ENCODE measurements at places on chromosomes 1 and 21.
A peak's percentile ranks its signal among the peaks of the same experiment; 100 is the strongest.

- DNase-seq: peak; percentile 28
Measured at GRCh38 chr1:91997607-91998195, 32.1 kb upstream of the EPHX4 start.

GRCh38 chr1:198261886-198262285 lies 105.1 kb downstream of the NEK7 start:
- no peak for DNase-seq

GRCh38 chr21:36082237-36082664 lies 12.4 kb downstream of the CBR1 start:
- no peak for DNase-seq

- no peak for DNase-seq
Measured at GRCh38 chr1:201434266-201434665, 12.7 kb upstream of the TNNI1 start.

DNA sequence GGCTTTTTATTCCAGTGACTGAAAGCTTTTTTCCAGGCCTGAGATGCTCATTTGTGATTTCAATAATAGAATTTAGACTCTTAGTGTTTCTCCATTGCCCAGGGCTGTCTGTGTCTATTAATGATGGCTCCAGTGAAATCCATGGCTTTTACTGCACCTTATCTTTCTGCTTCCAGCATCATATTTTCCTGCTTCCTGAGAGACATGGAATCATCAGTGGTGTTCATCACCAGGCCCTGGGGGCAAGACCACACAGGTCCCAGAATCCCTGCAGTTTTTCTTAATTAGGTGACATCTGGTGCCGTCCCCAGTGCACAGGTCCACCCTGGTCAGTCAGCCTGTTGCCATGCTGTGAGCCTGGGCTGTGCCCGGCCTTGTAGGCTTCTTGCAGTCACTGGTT lies 15.5 kb downstream of the NT5C1A start:
- DNase-seq: no peak

DNA sequence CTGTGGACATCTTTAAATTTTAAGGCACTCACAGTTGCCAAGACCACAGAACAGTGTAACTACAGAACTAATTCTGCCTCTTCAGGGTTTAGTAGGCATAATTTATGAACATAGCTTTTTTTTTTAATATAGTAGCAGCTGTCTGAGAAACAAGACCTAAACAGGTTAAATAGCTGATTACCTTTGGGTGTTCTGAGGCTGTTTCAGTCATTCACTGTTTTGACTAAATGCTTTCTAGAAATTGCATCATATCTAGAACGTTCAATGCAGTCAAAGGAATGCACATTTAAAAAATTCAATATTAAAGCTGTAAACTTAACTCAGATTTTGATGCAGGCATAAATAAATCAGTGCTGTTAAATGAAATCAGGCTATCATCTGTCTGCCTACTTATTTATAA lies 101.6 kb downstream of the BRINP3 start:
- no peak for DNase-seq

GRCh38 chr1:233544304-233544703 lies 69.6 kb upstream of the KCNK1 start:
- no peak for DNase-seq

DNA sequence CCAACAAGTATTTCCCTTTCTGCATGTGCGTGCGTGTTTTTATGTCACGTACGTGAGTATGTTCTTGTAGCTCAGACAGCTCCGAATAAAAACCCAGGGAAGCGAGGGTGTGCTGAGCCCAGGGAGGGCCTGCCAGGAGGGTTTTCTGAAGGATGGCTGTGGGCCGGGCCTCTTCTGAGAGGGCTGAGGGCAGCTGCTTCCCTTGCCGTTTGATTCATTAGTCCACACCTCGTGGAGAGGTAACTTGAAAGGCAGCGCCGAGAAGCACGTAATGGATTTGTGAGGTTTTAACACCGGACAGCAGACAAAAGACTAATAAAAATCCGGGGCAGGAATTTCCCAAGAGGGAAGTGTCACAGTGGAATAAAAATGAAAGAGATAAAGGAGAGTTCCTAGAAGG lies 29.5 kb downstream of the CD247 start:
- DNase-seq: no peak

DNA sequence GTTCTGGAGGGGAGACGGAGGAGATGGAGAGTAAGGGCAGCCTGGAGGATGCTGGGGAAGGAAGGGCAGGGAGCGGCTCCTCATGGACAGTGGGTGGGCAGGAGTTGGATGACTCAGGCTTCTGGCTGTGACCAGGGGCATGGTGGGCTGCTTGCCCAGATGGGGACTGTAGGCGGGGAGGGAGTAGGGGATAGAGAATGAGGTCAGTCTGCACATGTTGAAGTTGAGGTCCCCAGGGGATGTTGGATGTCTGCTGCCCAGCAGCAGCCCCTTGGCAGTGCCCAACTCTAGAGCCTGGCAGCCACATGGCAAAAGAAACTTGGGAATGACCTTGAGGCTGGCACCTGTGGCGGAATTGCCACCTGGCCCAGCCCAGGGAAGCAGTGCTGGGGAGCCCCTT lies 6.4 kb downstream of the SELENON start:
- DNase-seq: no peak

DNA sequence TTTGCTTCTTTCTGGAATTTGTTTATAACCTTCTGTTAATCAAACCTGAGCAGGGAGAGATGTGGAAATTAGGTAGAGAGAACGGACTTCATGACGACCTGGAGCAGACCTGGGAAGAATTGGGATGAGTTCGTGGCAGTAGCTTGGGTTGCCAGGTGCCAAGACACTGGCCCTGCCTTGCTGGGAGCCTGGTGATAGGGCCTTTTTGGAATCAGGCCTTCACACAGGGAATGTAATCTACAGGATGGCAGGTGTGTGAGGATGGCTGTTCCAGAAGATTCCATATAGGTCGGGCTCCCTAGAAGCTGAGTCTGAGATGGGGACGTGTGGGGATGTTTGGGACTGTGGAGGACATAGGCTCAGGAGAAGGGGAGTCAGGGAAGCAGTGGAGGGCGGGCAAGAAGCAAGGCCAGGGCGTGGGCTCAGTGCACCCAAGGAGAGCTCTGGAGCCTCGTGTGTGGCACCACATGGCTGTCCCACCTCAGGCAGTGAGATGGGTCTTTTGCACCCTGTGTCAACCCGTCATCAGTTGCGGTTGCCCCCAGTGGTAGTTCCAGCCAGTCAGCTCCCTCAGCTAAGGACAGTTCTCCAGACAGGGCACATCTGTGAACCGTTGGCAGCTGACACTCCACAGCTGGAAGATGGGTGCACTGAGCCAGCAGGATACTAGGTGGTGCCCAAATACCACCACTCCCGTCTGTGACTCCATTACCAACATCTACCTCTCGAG lies 395.9 kb downstream of the MATN1 start:
- no peak for DNase-seq

DNA sequence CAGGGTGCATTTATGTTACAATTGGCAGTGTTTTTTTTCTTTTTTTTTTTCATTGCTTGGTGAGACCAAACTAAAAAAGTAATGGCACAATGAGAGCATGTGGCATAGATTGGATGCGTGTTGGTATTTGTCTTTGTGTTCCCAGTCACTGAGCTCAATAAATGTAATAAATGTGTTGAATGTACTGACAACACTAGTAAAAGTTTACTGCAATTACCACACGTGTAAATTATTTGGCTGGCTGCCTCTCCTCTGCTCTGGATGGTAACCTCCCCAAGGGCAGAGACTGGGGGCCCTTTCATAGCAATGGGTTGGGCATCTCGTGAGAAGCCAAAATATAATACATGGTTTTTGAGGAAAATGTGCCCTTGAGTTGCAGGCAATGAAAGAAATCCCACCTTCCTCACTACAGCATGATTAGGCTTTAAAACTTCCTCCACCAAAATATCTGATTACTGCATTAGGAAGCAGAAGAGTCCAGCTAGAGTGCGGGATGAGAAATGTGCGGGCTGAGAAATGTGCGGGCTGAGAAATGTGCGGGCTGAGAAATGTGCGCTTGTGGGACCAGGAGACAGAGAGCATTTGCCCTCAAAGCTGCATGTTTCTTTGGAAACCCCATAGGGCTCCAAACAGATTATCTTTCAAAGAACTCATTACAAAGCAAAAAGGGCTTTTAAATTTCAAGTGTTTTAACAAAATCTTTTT lies 58.5 kb downstream of the CDC7 start:
- DNase-seq: no peak

GRCh38 chr1:30111431-30111830 lies 612.0 kb downstream of the MATN1 start:
- DNase-seq: no peak

- DNase-seq: no peak
Measured at GRCh38 chr1:185654199-185654951, 79.8 kb upstream of the HMCN1 start.

DNA sequence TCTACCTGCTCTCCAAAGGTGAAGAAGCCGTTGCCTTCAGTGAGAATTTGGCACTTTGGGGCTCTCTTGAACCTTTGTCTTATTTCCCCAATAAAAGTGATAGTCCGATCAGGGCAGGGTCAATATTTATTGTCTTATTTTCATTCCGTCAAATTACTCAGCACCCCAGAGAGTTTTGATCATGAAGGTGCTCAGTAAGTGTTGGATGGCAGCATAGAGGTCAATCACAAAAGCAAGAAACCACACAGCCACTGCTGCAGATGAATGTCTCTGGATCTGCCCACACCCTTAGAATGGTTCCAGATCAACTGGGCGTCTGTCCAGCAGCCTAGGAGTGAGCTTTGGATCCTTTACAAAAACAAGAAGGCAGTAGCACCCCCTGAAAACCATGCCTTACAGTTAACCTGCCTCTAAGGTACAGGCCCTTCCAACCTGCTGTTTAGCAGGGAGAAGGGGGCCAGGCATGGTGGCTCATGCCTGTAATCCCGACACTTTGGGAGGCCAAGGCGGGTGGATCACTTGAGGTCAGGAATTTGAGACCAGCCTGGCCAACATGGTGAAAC lies 97.3 kb downstream of the PSMG1 start:
- DNase-seq: no peak

- no peak for DNase-seq
Measured at GRCh38 chr1:145846201-145846612, 777 bp downstream of the NUDT17 start.

- DNase-seq: peak; percentile 49
Measured at GRCh38 chr1:63463248-63463647, 59.8 kb downstream of the ITGB3BP start.

GRCh38 chr1:180237869-180238476 lies 7.9 kb downstream of the LHX4 start:
- no peak for DNase-seq

- DNase-seq: no peak
Measured at GRCh38 chr1:230435108-230435507, 9.0 kb upstream of the PGBD5 start.

GRCh38 chr1:167922023-167922422 lies 8.1 kb upstream of the ADCY10 start:
- DNase-seq: no peak

- no peak for DNase-seq
Measured at GRCh38 chr1:186286615-186287315, 88.3 kb downstream of the TPR start.

DNA sequence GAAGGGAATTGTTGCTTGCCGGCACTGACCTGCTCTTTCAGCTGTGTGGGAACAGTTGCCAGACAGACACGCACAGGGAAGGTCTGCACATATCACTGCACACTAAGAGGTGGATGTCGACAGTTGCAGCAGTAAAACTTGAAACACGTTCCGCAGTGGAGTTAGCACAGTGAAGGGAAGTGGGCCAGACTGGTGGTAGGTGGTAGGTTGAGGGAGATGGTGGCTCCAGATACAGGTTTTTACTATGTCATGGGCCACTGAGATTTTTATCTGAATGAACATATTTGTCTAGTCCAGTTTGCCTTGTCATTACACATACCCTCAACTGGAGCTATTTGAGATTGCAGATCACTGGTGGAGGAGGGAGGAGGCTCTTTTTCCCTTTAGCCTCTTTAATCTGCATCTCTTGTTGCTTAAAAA lies 13.5 kb downstream of the MRPS6 start:
- DNase-seq: no peak

DNA sequence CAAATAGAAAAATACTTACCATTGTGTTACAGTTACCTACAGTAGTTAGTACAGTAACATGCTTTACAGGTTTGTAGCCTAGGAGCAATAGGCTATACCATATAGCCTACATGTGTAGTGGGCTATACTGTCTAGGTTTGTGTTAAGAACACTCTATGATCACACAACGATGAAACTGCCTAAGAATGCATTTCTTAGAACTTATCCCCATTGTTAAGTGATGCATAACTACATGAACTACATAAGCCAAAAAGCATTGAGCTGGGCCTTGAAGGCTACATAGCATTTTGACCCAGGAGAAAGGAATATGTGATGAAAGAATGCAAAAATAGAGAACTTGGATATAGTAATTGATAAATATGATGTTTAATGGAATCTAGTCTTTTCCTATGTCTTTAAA lies 46.4 kb upstream of the JUN start:
- no peak for DNase-seq

- no peak for DNase-seq
Measured at GRCh38 chr21:26447932-26448475, 125.1 kb downstream of the CYYR1 start.

DNA sequence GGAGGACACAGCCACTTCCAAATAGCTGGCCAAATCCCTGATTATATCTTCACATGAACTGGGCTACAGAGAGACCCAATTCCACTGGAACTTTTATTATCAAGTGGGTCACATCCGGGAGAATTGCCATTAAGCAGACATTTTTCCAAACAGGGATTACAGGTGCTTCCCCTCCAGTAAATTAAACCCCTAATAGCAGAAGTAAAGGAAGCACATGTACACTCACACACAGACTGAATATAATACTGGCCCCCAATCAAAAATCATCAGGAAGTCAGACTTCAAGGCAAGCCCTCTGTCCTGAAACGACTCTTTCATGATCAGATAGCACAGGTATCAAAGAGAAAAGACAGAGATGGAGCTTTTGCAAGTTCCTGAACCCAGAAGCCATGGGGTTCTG lies 118.6 kb upstream of the PPP2R5A start:
- DNase-seq: no peak

GRCh38 chr1:83775977-83776603 lies 222.8 kb downstream of the TTLL7 start:
- DNase-seq: no peak

DNA sequence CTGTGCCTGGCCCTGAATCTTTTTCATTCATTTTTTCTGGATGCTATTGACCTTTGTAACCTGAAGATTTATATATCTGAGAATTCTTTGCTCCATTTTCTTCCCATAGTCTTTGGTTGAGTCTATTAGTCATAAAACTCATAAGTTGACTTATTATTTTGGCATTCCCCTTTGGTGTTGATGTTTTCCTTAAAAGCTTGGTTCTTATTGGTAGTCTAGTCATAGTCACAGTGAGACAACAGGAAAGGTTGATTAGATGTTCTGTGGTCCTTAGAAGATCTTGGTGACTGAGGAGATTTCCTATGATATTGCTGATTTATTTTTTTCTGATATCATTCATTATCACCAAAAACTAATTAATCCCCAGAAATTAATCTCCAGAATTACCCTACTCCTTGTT lies 86.2 kb downstream of the PTPRC start:
- no peak for DNase-seq

Measured in HS-5 (cell line).